ENCODE measurements at places on chromosomes 7 and 10.

GRCh38 chr10:11647676-11648075 is 36.2 kb upstream of the USP6NL start:
- DNase-seq: no peak

- DNase-seq: peak; percentile 68
Measured at GRCh38 chr10:132115732-132116131, 50.0 kb downstream of the JAKMIP3 start.

DNA sequence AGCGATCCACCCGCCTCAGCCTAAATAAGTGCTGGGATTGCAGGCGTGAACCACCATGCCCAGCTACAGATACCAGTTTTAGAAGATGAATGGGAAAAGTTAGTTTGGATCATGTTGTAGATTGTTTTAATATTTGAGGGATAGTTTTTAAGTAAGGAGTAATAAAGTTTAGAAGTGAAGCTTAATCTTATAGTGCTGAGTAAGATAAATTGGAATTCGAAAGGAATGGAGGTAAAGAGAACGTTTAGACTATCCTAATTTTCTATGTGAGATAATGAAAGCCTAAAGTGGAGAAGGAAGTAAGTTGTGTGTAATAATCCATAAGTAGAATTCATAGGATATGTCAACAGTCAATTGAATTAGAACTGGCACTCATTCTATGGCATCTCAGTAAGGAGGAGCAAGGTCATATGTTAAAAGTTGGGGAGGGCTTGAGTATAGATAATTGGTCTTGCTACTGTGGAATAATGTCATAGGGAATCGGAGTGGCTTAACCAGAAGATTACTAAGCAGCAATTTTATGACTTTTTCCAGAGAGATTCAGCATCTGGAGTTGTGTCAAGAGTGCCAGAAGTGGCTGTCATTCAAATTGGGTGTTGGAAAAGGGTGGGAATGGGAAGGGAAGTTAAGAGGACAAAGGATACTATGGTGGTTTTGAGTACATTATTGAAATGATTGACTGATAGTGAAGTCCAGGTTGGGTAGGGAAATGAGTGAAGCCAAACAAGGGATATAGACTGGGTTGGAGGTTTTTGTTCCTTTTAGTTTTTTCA is 12.1 kb downstream of the TAX1BP1 start:
- no peak for DNase-seq

DNA sequence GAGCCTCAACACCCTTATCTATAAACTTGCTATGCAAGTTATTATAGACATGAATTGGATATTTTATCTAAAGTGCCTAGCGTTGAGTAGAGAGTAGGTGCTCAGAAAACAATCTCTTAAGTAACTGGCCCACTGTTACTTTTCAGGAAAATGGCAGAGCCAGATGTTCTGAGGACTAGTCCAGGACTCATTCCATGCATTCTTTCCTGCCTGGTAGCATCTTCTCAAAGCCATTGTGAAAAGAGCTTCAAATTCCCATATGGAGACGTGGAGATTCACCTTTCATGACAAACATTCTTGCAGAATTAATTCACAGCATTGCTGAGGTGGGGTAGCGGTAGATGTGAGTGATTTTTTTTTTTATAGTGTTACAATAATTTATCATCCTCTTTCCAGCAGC is 35.9 kb upstream of the ITPRID1 start:
- DNase-seq: no peak

- peak; percentile 26 for DNase-seq
Measured at GRCh38 chr10:2392145-2392812, 655.0 kb upstream of the ADARB2 start.

GRCh38 chr10:45557275-45557905 is 115.2 kb downstream of the ZFAND4 start:
- DNase-seq: no peak

- DNase-seq: no peak
Measured at GRCh38 chr10:3682745-3683144, 102.3 kb downstream of the KLF6 start.

GRCh38 chr10:17607603-17608332 is 9.4 kb downstream of the HACD1 start:
- DNase-seq: peak; percentile 50

- no peak for DNase-seq
Measured at GRCh38 chr10:131427281-131427680, 115.8 kb upstream of the TCERG1L start.

DNA sequence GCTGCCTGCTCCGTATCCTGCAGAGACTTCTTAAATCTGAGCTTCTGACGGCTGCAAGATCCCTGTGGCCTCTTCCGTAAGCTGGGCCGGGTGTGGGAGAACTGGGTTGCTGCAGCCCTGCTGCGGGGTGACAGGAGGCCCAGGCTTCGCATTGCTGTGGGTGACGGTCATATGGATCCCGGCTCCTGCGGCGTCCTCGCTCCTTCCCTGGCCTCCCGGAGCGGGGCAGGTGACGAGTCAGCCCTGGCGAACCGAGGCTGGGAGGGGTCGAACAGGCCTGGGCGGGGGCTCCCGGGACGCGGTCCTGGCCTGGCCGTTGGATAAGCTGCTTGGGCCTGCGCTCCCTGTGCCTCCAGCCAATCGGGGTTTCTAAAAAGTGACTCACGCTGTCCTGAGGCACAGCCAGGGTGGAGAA is 7.8 kb upstream of the UBE2D1 start:
- DNase-seq: peak; percentile 55
